Tibial nerve (tissue), 4 donors: ENCODE measurements at places on chromosomes 6 and 20. TPM values are rescaled to one million over a fixed set of nuclear protein-coding genes. Genes with fewer than 3 reads are reported as not detected.

DNA sequence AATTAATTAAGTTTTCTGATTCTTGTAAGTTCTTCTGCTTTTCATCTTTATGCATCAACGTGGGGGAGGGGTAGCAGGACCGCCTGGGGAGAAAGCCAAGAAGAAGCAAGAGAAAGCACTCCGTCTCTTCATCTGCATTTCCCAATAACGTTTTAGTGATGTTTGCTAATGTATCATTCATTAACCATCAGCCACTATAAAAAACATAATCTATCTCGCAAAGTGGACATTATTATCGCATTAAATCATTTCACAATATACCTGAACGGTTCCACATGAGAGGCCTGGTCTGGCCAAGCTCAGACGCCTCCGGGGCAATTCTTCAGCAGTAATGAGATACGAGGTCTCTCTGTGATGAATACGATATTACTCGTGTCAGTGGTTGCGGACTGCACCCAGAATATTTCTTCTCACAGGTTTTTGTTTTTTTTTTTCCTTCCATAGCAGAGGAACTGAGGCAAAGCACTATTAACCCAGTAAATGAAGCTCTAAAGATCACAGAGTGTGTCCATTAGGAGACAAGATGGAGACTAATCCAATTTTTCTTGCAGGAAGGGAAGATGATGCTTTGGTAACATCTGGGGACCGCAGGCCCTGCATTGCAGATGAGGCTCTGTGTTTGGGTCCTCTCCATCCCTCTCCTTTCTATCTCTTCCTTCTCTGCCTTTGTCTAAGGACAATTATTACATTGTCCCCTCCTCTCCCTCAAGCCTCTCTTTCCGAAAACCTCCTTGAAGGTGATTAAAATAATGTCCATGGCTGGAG, 156.1 kb downstream of the SLC35B3 start:
- no peak for DNase-seq

DNA sequence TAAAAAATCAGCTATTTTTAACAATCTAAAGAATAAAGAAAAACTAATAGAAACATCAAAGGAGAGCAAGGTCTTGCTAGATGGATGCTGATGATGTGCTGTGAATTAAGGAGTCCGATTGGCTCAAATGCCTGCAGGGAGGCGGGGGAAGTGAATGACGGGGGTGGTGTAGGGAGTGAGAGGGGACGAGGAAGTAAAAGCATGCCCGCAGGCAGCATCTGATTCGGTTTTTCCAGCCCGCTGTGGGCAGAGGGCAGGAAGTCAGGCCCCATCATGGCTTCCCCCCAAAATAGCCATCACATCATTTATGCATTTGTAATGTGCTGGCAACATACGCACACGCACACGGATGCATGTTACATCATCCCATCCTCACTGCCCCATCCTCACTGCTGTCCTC, 10.3 kb downstream of the RSPO4 start:
- DNase-seq = no peak

GRCh38 chr6:27333642-27334040, 21.6 kb upstream of the POM121L2 start:
- no peak for DNase-seq

MRPS26 gene
- total RNA-seq = 87.9 TPM

ANKS1A gene
- total RNA-seq = 39.4 TPM
